ENCODE measurements at places on chromosomes 7 and 10.
A peak's percentile ranks its signal among the peaks of the same experiment; 100 is the strongest.

GRCh38 chr7:142602756-142603155, 146.5 kb upstream of the PRSS1 start:
- DNase-seq = no peak

GRCh38 chr10:6778992-6779701, 199.1 kb upstream of the PRKCQ start:
- DNase-seq = peak; percentile 96

GRCh38 chr10:129024046-129024445, 443.0 kb upstream of the MGMT start:
- no peak for DNase-seq

DNA sequence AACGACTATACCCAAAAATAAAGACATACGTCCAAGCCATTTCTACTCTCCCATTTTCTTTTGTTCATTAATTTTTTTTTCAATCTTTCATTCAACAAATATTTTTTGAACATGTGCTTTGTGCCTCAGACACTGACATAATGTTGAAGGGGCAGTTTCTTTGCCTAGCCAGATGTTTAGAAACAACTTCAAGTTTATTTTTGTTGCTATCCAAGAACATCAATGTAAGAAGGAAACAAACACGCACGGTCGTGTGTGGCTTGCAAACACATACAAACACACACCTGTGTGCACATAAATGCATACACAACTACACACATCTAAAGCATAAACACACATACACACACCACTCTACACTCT, 39.9 kb downstream of the BTBD16 start:
- DNase-seq = no peak

GRCh38 chr7:99827040-99827778, 604 bp upstream of the CYP3A43 start:
- no peak for DNase-seq

GRCh38 chr10:125023862-125024496, 82.1 kb downstream of the ZRANB1 start:
- DNase-seq = no peak

DNA sequence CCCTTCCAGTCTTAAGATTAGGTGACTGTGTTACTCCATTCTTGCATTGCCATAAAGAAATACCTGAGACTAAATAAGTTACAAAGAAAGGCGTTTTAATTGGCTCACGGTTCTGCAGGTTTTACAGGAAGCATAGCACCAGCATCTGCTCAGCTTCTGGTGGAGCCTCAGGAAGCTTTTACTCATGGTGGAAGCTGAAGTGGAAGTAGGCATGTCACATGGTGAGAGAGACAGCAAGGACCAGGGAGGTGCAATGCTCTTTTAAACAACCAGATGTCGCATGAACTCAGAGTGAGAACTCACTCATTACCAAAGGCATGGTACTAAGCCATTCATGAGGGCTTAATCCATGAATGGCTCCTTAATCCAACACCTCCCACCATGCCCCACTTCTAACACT, 34.0 kb upstream of the TMEM273 start:
- no peak for DNase-seq

DNA sequence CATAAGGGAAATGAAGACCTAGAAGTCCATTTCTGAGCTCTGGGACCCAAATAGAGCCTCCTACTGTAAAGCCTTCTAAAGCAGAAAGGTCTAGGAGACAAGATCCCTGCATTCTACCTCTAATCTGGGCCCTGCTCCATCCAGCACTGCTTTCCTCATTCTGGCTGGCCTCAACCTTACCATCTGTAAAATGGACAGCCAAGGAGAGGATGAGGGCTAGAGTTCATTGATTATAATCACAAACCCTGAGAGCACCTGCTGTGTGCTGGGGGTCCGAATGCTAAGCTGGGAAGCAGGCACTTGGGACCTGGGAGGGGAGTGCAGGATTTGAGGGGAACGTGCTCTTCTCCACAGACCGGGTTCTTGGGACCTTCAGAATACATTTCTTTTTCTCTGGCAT, 454.0 kb upstream of the ZMIZ1 start:
- DNase-seq = no peak

- DNase-seq = peak; percentile 24
Measured at GRCh38 chr10:102347236-102347828, 48.2 kb upstream of the NFKB2 start.

DNA sequence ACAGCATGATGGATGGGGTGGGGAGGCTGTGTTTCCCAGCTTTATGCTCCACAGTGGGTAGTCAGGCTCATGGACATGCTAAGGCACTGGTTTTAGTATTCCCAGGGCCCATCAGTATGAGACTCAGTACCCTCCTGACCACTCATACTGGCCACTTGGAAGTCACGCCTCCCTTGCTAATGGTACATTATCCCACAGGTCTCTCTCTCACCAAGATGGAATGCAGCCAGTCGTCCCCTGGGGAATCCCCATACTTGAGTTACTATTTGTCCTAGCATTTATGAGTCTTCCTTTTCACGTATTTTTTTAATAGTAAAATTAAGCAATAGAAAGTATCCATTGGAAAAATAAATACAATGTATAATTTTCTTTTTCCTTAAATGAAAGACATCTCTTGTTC, 80.6 kb upstream of the TBX20 start:
- no peak for DNase-seq

DNA sequence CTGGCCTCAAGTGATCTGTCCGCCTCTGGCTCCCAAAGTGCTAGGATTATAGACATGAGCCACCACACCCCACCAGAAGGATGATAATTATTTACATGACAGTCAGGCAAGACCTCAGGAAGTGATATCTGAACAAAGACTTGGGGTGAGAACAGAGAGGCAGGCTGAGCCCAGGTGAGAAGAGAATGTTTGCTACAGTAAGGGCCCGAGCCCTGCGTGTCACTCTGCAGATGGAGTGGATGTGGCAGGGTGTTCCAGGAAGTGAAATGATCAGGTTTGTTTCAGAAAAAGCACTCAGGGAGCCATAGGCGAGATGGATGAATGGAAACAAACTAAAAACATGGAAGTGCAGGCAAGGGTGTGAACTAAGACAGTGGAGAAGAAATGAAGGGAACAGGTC, 22.2 kb downstream of the SFMBT2 start:
- DNase-seq = no peak

DNA sequence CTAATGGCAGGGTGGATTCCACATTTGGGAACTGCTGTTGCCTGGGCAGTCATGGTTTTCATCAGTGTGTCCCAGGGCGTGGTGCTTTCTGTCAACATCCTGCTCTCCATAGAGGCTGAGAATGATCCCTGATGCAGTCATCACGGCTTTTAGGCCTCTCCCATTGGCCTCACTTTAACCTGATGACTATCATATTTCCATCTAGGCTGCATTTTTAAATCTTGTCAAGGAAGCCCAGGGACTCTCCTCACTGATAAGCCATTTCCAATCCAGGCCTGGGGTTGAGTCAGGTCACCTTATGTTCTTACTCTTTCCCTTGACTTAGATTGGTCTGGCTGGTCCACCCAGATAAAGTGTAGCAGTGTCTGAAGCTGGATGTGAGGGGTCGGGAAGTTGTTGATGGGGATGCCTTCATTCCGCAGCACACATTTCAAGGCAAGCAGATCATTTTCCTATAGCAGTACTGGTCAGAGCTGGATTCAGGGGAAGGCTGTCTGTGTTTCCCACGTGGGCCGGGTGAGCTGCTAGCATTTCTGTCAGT, 177.0 kb downstream of the AUTS2 start:
- peak; percentile 48 for DNase-seq

GRCh38 chr7:18570441-18570840, 74.9 kb downstream of the HDAC9 start:
- DNase-seq = no peak

- DNase-seq = peak; percentile 79
Measured at GRCh38 chr10:132520177-132520811, 17.3 kb upstream of the INPP5A start.

DNA sequence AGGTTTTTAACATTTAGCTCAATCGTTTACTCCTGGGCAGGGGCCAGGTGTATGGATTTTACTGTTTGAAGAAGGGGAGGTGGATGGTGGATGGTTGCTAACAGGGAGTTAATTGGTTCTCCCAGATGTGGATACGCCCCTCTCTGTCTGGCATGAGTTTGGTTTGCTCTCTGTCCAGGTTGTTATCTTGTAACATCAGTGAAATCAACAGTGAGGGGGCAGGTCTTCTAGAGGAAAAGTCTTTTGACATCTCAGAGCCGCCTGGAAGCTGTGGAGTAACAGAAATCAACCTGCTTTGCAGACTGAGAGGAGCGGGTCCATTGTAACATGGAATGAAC, 243.4 kb downstream of the MGMT start:
- DNase-seq = no peak

DNA sequence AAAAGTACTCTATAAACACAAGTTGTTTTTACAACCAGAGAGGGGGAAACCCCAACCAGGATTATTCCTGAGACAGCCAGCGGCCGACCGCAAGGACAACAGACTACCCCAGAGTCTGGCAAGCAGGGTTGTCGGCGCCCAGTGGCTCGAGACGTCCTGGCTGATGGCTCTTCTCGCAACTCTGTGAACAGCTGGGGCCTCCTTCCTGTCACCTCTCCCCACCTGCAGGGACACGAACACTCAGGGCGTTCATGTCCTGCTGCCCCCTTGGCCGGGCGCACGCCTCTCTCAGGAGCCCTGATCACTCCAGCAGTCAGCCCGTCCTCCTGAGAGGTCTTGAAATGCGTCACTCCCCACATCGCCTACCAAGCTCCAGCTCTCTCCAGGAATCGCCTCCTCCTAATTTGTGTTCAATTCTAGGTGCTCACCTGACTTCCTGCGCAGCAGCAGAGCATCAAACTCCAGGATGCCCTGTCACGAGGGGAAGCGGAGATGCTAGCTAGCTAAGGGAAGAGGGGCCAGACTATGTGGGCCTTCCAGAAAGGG, 66.4 kb upstream of the TNRC18 start:
- DNase-seq = no peak

- DNase-seq = peak; percentile 51
Measured at GRCh38 chr7:139675127-139676125, 102.4 kb downstream of the HIPK2 start.

GRCh38 chr10:131771634-131772358, 129.0 kb upstream of the PPP2R2D start:
- no peak for DNase-seq

- no peak for DNase-seq
Measured at GRCh38 chr10:78755063-78755701, 313.6 kb upstream of the ZMIZ1 start.

- no peak for DNase-seq
Measured at GRCh38 chr10:106765241-106765754, 399.2 kb downstream of the SORCS1 start.

DNA sequence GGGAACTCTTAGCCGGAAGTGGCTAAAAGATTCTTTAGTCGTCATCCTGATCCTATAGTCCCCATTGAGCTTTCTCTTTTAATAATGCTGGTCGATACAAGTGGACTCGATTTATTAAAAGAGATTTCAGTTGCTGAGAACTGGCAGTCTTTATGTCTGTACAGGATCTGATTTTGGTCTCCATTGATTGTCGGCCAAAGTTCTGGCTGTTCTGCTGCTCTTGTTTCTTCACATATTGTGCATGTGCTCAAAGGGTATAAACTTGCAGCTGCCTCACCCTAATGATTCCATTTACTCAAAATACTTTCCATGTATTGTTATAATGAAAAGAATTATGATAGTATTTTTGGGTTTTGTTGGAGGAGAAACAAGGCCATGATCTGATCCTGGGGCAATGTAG, 100.7 kb upstream of the CTTNBP2 start:
- no peak for DNase-seq

DNA sequence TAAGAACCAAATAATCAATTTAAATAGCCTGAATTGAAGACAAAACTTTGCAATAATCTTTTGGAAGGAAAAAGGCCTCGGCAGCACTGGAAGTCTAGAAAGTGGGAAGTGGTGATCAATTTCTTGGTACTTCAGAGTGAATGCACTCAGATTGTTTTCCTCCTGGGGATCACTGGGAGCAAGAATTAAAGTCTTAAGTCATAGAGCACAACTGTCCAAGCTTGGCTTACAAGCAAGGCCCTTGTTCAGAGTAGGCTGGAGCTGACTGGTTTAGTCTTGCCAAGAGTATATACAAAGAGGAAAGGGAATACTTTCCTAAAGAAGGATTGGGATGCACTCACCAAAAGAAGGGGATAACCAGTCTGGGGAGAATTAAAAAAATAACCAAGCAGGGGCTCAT, 637.1 kb downstream of the CCSER2 start:
- no peak for DNase-seq

DNA sequence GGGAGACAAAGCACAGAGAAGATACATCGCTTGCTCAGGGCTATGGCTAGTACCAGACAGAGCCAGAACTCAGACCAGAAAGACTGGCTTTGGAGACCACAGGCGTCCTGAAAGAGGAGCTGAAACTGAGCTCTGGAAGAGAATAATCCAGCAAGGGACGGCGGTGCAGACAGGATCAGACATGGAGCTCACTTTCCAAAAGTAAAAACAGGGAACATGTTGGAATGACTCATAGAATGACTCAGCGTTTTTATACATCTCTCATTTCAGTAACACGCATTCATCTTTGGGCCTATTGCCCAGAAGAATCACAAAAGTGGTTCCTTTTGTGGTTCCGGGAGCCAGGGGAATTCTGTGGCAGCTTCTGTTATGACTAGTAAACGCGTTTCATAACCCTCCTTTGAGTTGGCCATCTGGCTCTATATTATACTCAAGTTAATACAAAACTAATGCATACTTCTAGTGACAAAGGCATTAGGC, 37.2 kb downstream of the PLEKHS1 start:
- DNase-seq = peak; percentile 98

DNA sequence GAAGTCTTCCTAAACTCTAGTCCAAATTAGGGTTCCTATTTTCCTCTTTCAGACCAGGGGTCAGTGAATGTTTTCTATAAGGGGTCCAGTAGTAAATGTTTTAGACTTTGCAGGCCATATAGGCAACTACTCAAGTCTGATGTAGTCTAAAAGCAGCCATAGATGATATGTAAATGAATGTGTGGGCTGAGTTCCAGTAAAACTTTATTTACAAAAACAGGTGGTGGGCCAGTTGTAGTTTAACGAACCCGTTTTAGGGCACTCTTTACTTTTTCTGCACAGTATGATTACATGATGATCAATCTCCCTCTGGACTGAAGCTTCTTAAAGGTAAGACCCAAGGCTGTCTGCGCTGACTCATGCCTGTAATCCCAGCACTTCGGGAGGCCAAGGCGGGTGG, 243.6 kb downstream of the CAMK1D start:
- DNase-seq = no peak

GRCh38 chr10:3765146-3765545, 19.9 kb downstream of the KLF6 start:
- DNase-seq = peak; percentile 48

GRCh38 chr7:117053432-117053831, 100.1 kb downstream of the ST7 start:
- peak; percentile 27 for DNase-seq

- DNase-seq = no peak
Measured at GRCh38 chr10:65346466-65346865, 1579.4 kb upstream of the LRRTM3 start.

Data from fibroblast of skin of right quadriceps (primary cell).